PC-3 (cell line): ENCODE measurements at places on chromosomes 3 and 15. TPM values are rescaled to one million over a fixed set of nuclear protein-coding genes. Genes with fewer than 3 reads are reported as not detected.

Gene PLAAT1
- total RNA-seq: not detected in 2 replicates

GRCh38 chr3:143832433-143832832 lies 15.8 kb downstream of the SLC9A9 start:
- no peaks in the 10 kb centered on the region for H3K27me3 ChIP-seq
- no peak overlapping the region for H3K4me3 ChIP-seq

- H3K27ac ChIP-seq: no peak overlapping the region
- no peaks in the 10 kb centered on the region for H3K27me3 ChIP-seq
- no peaks in the 10 kb centered on the region for H3K36me3 ChIP-seq
- peaks cover 30% of the 10 kb centered on the region for H3K4me1 ChIP-seq
Measured at GRCh38 chr3:171457607-171458061, 2.6 kb downstream of the TNIK start.

DNA sequence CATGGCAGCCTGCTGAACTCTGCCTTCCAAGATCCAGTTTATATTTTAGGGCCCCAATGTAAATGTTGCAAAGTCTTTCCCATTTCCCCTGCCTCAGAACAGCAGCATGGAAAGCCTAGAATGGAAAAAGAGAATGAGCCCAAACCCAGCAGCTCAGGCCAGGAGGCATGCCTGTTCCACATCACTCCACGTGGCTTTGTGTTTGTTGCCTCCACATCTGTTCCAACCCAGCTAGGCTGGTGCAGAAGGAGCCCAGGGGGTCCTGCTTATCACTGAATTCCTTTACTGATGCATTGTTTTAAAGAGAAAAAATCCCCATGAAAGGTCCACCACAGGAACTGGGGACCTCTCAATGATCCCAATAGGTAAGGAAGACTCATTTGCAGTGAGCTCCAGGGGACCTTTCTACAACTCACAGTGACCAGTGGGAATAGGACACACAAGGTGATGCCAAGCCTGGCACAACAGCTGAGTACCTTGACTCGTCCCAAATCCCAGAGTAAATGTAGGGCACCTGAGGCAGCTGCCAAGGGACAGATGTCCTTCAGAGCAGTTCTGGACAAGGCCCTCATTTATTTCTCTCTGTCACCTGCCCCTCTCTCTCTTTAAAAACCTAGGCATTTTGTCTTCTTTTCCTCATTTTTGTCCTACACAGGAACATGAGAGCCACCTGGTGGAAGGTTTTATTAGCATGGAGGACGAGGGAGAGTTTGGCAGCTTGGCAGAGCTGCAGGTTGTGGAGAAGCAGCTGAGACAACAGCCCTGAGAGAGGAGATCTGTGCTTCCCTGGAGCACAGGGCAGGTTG lies 41.7 kb upstream of the ADAMTS17 start:
- no peak overlapping the region for H3K4me3 ChIP-seq
- no peaks in the 10 kb centered on the region for H3K36me3 ChIP-seq
- H3K27me3 ChIP-seq: peaks cover 12% of the 10 kb centered on the region
- H3K4me1 ChIP-seq: no peaks in the 10 kb centered on the region
- no peak overlapping the region for H3K27ac ChIP-seq

GRCh38 chr15:88900309-88900981 lies 5.1 kb upstream of the HAPLN3 start:
- peaks cover 22% of the 10 kb centered on the region for H3K4me1 ChIP-seq
- no peak overlapping the region for H3K27ac ChIP-seq
- H3K36me3 ChIP-seq: no peaks in the 10 kb centered on the region; the same call in 1 of the 2 replicates
- DNase-seq: peak; percentile 44
- H3K4me3 ChIP-seq: no peak overlapping the region
- no peaks in the 10 kb centered on the region for H3K27me3 ChIP-seq
